ENCODE measurements at places on chromosomes 5 and 9.

DNA sequence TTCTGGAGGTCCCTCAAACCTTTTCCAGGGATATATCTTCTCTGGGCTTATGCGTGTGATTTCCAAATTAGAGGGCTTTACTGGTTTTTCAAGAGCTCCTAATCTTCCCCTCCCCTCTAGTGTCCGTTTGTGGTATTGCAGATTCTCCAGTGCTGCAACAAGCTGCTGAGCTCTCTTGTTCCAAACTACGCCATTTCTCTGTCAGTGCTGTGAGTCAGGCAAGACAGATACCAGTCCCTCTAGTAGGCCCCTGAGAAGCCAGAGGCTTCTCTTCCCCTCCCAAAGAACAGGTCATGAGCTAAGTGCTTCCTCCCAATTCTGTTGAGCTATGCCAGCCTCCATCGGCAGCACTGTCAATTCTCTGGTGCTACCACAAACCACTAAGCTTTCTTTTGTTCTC is 149.5 kb downstream of the FANCC start:
- DNase-seq = no peak

- DNase-seq = no peak
Observed at GRCh38 chr9:2029666-2030170, 14.6 kb downstream of the SMARCA2 start.

DNA sequence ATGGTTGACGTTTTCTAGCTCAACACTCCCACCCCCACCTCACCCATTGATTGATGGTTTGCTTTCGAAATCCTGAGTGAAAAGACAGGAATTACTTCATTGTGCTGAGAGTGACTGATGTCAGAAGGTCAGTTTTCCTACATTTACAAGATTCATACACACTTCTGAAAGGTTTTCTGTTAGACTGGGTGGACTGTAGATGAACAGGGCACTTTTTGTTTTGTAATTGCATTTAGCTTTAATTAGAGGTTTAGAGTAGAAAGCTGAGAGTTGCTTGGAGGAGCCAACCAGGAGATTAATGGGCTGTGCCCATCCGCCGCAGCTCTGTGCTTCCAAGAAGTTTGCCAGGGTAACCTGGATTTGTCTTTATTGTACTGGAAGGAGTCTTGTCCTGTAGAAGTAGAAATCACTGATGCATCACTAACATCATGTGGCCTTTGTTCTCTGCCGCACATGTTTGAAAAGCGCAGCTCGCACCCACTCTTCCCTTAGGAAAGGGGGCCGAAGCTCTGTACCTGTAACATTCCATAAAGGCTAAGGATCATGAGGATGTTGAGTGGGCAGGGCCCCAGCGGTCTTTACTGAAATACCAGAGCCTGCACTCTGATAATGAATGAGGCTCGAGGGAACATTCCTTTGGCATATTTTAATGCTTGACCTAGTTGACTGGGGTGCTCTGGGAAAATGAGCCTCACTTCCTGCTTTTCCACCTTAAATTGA is 267.6 kb upstream of the DMRT1 start:
- no peak for DNase-seq

DNA sequence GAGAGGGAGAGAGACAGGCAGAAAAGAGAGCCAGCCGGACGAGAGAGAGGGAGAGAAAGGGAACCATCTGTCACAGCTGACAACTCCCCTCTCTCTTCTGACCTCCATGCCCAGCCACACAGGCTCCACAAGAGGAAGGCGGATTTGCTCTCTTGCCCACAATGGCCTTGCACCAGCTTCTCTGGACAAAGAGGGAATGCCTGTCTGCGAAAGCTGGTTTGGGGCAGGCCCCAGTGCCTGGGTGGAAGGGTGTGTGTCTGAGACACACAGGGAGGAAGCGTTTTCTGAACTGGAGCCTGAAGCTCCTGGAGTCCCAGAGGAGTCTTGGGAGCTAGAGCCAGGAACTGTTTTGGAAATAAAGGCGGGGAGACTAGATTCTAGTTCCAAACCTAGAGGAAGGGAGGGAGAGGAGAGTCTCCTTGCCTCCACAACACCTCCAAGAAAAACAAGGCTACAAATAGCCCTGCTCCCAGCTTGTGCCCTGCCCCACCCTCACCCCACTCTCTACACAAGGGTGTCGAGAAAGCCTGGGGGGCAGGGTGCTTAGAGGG is 12.5 kb downstream of the C1QTNF2 start:
- peak; percentile 90 for DNase-seq

DNA sequence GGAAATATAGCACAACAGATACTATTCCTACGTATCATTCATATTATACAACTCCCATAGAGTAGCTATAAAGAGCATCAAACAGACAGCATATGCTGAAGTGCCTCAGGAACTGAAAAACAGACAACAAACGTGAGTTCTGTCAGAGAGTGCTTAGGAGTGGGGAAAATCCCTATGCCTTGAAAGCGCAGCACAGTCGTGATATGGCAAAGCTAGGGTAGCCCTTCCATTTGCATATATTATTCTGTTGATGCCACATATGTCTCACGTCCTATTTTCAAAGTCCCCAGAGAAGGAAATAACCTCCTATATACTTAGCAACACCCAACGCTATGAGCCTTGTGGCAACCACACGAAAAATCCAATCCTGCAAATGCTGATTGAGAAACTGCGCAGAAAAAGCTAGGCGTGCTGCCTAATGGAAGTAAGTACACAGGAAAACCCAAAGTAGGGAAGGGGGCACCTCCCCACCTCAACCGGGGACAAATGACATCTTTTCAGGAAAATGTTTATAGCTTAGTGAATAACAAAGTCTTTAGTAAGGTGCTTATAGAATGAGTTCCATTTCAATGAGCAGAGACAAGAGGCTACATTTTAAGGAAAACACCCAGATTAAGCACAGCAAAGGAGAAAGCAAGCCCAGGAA is 105.1 kb downstream of the MED10 start:
- DNase-seq = no peak

- DNase-seq = no peak
Observed at GRCh38 chr9:130448035-130448624, 3.4 kb downstream of the ASS1 start.

DNA sequence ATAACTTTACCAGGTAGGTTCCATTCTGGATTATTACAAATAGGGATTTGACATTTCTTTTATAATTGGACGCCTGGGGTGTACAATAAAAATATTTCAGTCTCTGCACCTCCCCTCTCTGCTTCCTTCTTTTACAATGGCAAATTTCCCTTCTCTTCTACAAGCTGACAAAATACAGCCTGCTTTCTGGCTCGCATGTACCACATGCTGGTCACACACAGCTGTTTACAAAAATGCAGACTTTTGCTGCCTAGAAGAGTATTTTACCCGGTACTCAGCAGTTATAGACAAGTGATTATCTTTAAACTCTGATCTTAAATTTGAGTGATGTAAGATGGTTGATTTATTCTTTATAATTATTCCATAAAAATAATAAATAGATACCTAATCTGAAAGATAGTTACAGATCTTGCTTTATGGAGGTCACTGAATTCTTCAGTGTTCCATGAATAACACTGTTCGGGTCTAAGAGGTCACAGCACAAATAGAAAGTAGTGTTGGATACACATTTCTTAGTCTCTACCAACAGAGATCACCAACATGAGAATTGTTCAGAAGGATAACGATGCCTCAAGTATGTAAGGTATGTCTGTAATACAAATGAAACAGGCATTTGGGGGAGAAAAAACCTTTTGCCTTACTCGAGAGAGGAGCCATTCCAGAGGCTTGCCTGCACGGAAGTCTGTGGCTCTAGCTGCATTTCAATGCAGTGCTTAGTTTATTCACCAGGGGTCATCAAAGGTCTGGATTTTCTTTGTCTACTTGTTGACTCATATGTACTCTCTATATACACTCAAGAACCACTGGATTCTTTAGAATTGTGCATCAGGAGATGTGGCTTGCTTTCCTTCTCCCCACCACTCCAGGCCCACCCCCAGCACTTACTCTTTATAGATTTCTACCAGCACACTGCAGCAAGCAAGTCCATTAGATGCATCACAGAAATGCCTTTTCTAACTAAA is 206.6 kb upstream of the RFX3 start:
- peak; percentile 65 for DNase-seq

DNA sequence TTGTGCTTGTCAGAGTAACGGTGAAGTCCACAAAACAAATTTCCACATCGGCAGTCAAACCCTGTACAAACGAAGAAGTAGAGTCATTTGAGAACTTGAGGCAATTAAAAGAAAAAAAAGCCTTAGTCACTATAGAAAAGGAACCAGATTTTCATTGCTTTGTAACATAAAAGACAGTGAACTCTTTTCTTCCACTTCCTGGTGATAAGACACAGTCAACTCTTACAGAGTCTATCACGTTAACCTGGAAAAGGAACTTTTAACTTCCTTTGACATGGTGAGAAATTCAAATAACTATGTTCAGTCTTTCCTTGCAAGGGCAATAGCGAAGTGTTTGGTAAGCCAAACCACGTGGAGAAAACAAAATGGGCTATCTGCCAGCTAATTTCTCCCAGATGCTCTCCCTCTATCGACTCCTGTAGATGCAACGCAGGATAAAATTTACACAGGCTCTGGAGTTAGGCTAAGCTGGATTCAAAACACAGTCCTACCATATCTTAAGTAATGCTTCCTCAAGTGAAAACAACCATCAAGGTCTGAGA is 8.9 kb downstream of the ZFAND5 start:
- peak; percentile 44 for DNase-seq

DNA sequence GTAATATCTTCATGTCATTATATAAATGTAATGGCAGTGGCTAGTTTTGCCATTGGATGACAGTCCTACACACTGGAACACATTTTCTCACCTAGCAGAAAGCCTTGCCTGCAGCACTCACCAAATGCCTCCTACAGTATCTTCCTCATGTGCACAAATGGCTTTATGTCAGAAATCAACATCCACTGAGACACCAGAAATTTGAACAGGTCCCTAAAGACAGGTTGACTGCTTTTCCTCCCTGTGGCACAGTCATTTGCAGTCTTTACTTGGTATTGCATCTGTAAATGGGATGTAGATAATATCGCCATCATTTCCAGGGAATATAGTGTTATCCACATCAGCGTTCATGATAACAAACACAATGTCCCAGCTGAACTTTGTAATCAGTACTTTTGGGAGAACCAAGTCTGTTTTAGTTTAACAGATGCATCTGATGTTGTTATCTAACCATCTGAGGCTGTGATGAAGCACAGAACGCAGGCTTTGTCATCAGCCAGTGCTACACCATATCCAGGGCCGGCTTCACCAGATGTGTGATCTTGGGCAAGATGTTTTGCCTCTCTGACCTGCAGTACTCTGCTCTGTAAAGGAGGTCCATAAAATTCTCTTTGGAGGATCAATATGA is 83.9 kb upstream of the TAS2R1 start:
- no peak for DNase-seq

GRCh38 chr5:112491257-112491656 is 72.2 kb upstream of the EPB41L4A start:
- no peak for DNase-seq

DNA sequence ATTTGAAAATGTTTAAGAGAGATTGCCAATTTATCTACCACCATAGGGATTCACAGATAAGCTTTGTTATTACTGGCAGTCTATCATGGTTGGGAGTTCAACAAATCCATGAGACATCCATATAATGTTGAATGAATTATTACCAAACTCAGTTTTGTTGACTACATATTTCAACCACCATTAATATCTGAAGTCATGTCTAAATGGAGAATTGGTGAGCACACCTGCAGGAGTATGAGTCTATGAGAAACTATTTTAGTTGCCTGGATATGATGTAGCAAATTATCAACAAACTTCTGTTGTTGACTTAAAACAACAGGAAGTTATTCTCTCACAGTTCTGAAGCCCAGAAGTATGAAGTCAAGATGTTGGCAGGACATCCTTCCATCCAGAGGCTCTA is 126.8 kb upstream of the FBXL7 start:
- DNase-seq = no peak

- DNase-seq = no peak
Observed at GRCh38 chr9:30722065-30722464, 1662.4 kb upstream of the ACO1 start.

DNA sequence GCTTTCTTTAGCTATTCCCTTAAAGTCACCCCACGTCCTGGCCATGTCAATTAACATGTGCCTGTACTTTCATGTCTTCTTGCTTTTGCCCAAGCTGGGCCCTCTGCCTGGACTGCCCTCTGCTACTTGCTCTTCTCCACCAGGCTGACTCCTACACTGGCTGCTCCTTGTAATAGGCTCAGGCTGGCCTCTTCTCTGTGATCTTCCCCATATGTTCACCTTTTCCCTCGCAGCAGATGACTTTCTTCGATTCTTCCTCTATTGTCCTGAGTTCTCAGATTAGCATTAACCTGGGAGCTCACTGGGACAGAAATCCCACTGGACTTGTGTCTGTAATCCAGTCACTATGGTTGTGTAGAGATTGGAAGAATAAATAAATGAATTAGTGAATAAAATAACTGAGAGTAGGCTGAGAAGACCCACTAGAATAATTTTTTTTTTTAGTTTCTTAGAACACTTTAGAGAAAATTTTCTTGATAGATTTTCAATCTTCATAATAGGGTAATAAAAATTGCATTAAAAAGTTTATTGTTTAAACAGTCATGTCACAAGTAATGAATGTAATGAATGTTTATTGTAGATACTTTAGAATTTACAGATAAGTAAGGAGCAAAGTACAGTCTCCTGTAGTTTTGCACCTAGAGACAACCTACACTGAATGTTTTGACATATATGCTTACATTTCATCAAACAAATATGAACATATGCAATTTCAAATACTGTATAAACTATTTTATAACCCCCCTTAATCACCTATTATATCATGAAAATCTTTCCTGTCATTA is 47.4 kb upstream of the TNFSF15 start:
- no peak for DNase-seq

DNA sequence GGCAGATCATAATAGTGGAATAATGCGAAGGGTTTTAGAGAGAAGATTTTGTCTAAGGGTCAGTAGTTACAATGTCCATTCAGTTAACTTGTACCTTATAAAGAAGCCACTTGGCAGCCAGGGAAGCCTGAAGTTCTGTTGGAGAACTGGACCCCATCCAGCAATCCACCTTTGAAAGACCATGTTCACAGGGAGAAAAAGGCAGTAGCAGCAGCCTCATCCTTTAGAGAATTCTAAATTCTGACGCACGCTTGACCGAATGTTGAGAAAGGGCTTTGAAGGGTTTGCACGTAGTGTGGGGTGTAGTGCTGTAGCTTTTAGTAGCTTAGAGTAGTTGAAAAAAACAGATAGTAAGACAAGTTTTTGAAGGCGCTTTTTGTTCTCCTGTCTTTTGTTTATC is 42.8 kb downstream of the MCCC2 start:
- DNase-seq = no peak

GRCh38 chr9:78552802-78553201 is 255.9 kb downstream of the PSAT1 start:
- no peak for DNase-seq

DNA sequence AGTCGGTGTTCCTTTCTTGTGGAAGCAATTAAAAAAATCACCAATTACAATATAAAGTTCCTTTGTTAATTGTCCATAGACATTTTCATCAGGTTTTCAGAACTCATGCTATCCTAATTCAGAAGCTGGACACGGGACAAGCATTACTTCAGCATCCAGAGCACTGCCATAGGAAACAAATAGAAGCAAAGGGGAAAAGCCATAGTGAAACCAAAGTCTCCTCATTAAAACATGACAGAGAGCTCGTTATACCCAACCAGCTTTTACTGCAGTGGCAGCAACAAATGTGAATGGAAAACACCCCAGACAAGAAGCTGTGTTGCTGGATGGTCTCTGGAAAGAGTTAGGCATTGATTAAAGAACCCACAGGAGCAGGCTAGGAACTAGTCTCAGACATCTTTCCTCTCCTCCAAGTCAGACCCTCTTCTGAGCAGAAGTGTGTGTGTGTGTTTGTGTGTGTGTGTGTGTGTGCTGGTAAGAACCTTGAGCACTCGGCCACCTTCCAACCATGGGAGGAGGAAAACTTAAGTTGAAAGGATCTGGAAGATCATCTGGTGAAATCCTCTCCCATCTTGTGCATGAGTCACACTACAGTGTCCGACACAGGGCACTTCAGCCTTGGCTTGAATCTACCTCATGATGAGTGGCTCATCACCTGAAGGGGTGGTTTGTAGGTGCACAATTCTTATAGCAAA is 162.6 kb upstream of the ADAMTS16 start:
- peak; percentile 28 for DNase-seq

All from femur (tissue), 1 donor.